Activated naive CD4-positive, alpha-beta T cell treated with anti-CD3 and anti-CD28 coated beads, Interleukin-2, amount 10 ng/mL, durations not matched to agents 7 days and 5 days (primary cell): ENCODE measurements at places on chromosomes 13 and 19.

- no peak overlapping the region for H3K4me3 ChIP-seq
- H3K36me3 ChIP-seq: peaks cover 7% of the 10 kb centered on the region
Observed at GRCh38 chr13:99990126-99990977, 8.8 kb downstream of the ZIC2 start.

- H3K27ac ChIP-seq: no peak overlapping the region
- H3K36me3 ChIP-seq: no peaks in the 10 kb centered on the region
- no peak overlapping the region for H3K4me3 ChIP-seq
Observed at GRCh38 chr13:38191016-38191415, 158.6 kb upstream of the UFM1 start.

DNA sequence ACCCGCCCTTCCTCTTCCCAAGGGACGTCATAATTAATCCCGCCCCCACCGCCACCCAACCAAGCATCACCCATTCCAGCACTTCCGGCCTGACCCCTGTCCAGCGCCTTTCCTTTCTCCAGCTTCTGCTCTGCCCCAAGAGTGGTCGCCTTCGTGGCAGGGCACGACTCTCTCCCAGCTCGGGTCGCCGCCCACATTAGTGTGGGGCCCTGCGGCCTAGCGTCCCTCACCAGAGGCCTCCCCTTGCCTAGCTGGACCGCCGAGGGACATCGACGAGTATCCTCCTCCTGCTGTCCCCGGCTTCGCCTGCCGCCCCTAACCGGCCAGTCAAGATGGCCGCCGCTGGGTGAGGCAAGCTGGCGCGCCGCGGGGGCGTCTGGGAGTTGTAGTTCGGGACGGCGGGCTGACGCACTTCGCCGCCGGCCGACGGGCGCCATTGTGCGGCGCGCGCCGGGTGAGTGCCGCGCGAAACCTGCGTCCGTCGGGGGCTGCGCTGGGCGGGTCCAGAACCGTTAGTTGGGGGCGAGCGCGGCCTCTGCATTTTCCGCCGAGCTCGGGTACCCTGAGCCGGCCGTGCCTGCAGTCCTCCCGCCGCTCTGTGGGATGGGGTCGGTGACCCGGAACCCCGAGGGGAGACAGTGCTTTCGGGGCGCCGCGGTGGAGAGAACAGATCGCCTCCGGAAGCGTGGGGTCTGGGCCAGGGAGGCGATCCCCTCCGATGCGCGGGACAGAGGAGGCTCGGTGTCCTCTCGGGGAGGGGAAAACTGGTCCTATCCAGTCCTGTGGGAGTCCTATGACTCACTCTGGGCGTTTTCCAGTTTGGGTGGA, at the start of gene ZNF274:
TSS of gene ZNF274 (plus strand) at position 73 of the 828 bp plus-strand sequence. CDS start 905 bp downstream, outside the sequence.
- H3K4me3 ChIP-seq: peak within 1 kb of the TSS; percentile 90
- DNase-seq: peak; percentile 95
- H3K4me1 ChIP-seq: peaks cover 24% of the 10 kb centered on the region
- H3K27me3 ChIP-seq: no peaks in the 10 kb centered on the region
- peaks cover 58% of the 10 kb centered on the region for H3K36me3 ChIP-seq

- no peak for DNase-seq
- no peaks in the 10 kb centered on the region for H3K4me1 ChIP-seq
- H3K27me3 ChIP-seq: peaks cover 57% of the 10 kb centered on the region
- no peaks in the 10 kb centered on the region for H3K36me3 ChIP-seq
Observed at GRCh38 chr13:27907121-27907787, 12.5 kb upstream of the PDX1 start.

DNA sequence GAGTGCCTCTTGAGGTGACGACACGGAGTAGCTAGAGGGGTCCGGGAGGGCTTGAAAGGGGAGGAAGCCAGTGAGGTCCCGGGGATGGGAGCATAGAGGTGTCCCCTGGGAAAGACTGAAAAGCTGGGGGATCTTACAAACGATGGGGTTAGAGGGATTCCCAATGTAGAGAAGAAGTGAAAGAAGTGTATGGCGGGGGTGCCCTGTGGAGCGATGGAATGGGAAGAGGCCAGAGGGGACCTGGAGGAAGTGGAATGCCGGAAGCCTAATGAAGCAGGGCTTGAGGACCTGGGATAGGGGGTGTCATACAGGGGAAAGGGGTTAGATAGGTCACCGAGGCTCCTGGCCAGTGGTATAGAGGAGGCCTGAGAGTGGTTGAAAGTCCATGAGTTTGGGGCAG, 580 bp downstream of the AP2A1 start:
- peak overlapping the region; percentile 97 for H3K4me3 ChIP-seq
- peaks cover 23% of the 10 kb centered on the region for H3K36me3 ChIP-seq
- no peak for DNase-seq
- peak overlapping the region; percentile 86 for H3K27ac ChIP-seq
- no peaks in the 10 kb centered on the region for H3K27me3 ChIP-seq
- peaks cover 34% of the 10 kb centered on the region for H3K4me1 ChIP-seq

DNA sequence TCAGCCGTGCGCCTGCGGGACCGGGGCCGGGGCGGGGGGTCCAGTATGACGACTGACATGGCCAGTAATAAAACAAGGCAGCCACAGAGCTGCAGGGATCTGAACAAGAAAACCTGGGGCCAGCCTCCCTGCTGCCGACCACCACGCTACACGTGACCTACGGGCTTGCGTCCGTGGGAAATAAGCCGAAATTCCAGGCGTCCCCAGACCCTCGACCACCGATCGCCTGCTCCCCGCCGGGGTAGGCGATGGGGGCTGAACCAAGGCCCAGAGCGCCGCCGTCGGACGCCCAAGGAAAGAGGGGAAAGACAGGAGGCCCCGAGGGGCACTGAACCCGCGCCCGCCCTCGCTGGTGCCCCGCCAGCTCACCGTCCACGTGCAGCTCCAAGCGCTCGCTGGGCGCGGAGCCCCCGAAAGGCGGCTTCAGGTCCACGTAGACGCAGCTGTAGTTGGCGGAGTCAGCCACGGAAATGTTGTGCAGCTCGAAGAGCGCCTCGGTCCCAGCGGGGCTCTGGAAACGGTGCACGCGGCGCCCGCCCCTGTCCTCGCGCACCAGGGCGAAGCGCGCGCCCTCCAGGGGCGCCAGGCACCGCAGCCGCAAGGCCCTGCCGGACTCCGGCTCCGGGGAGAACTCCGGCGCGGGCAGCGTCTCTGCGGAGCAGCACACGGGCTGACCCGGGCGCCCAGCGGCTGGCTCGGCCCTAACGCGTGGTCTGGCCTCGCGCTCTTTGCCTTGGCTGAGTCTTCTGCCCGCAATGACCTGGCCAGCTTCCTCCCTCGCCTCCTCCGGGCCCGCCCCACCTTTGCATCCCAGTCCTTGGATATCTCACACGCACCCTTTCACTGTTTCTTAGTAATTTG, 3.1 kb downstream of the A1BG start:
- peaks cover 37% of the 10 kb centered on the region for H3K4me1 ChIP-seq
- H3K36me3 ChIP-seq: peaks cover 9% of the 10 kb centered on the region
- H3K27ac ChIP-seq: no peak overlapping the region
- peaks cover 43% of the 10 kb centered on the region for H3K27me3 ChIP-seq
- no peak for DNase-seq
- no peak overlapping the region for H3K4me3 ChIP-seq

DNA sequence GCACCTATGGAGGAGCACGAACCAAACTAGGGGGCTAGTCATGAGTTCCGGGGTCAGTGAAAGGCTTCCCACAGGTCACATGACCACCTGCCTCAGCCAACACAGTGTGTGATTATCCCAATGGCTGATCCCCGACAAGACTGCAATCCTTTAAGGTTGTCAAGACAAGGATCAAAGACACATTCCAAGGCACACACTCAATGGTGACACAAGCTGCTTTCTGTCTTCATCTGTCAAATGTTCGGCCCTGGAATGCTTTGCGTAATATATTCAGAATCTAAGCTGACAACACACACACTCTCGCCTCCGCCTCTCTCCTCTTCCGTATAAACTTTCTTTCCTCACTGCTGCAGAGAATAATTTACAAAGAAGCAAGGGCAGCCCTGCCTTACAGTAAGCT, 11.7 kb downstream of the RANBP3 start:
- no peak for DNase-seq
- no peak overlapping the region for H3K27ac ChIP-seq
- peaks cover 82% of the 10 kb centered on the region for H3K4me1 ChIP-seq
- H3K27me3 ChIP-seq: no peaks in the 10 kb centered on the region
- H3K4me3 ChIP-seq: no peak overlapping the region

GRCh38 chr19:835210-835810, 5.5 kb upstream of the PRTN3 start:
- no peak overlapping the region for H3K4me3 ChIP-seq
- DNase-seq: no peak
- no peak overlapping the region for H3K27ac ChIP-seq
- no peaks in the 10 kb centered on the region for H3K36me3 ChIP-seq
- peaks cover 44% of the 10 kb centered on the region for H3K27me3 ChIP-seq

DNA sequence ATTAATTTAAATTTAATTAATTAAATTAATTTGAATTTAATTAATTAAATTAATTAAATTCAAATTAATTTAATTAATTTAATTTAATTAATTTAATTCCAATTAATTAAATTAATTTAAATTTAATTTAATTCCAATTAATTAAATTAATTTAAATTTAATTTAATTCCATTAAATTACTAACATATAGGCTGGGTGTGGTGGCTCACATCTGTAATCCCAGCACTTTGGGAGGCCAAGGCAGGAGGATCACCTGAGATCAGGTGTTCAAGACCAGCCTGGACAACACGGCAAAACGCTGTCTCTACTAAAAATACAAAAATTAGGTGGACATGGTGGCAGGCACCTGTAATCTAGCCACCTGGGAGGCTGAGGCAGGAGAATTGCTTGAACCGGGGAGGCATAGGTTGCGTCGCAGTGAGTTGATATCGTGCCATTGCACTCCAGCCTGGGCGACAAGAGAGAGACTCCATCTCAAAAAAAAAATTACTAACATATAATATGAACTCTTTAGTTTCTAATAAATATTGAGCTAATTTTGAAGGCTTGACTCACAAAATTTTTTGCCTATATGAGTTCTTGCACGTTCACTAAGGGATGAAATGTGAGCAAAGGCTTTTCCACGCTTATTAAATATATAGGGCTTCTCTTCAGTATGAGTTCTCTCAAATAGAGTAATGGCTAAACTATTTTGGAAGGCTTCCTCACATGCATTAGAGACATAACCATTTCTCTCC, 9.0 kb upstream of the USP29 start:
- no peak for DNase-seq
- H3K27ac ChIP-seq: no peak overlapping the region
- no peak overlapping the region for H3K4me3 ChIP-seq
- H3K27me3 ChIP-seq: no peaks in the 10 kb centered on the region
- H3K36me3 ChIP-seq: peaks cover 2% of the 10 kb centered on the region
- no peaks in the 10 kb centered on the region for H3K4me1 ChIP-seq

GRCh38 chr13:24149246-24150032, 11.1 kb upstream of the SPATA13 start:
- H3K36me3 ChIP-seq: no peaks in the 10 kb centered on the region
- H3K4me1 ChIP-seq: no peaks in the 10 kb centered on the region
- DNase-seq: no peak
- no peak overlapping the region for H3K27ac ChIP-seq
- peaks cover 31% of the 10 kb centered on the region for H3K27me3 ChIP-seq
- H3K4me3 ChIP-seq: no peak overlapping the region

DNA sequence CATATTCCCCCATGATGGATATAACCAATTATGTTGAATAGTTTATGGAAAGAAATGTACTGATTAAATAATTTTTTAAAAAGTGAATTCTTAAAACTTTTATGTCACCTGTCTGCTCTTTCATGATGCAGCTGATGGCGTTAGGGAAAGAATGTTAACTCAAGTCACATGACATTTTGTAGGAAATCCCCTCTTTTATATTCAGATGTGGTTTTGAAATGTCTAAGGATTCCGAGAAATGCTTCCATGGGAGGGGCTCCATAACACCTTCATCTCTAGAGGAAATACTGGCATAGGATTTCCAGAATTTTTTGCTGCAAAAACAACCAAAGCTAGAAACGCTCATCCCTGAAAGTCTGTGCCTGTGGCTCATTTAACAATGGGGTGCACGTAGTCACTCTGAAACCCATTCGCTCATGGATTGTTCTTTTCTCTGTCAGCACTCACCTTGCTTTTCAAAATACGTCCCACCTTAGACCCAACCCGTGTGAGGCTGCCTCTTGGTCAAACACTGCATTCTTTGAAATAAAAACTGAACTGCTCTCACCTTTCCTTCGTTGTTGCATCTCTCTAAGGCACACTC, 288.9 kb downstream of the SHISA2 start:
- H3K27ac ChIP-seq: peak overlapping the region; percentile 61
- peaks cover 5% of the 10 kb centered on the region for H3K36me3 ChIP-seq
- peaks cover 24% of the 10 kb centered on the region for H3K4me1 ChIP-seq
- H3K27me3 ChIP-seq: no peaks in the 10 kb centered on the region
- no peak for DNase-seq

GRCh38 chr13:36543671-36544070, 111.4 kb downstream of the CCNA1 start:
- no peak overlapping the region for H3K27ac ChIP-seq
- H3K36me3 ChIP-seq: no peaks in the 10 kb centered on the region
- H3K4me3 ChIP-seq: no peak overlapping the region
- DNase-seq: no peak
